ENCODE measurements at places on chromosomes 5 and 9.
A peak's percentile ranks its signal among the peaks of the same experiment; 100 is the strongest.

GRCh38 chr9:7370988-7371387 lies 428.6 kb downstream of the DMAC1 start:
- DNase-seq, result no peak

- DNase-seq, result no peak
Measured at GRCh38 chr9:26650325-26650724, 242.3 kb downstream of the CAAP1 start.

DNA sequence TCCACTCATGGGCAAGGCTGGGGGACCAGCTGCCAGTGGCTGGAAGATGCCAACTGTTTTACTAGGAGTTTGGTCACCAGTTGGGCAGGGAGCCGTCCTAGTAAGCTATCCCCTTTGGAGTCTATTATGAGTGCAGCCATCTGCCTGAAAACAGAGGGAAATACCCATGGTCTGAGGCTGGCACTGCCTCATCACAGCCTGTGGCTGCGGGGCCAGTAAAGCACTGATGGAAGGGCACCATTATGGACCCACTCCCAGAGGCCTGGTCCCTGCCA lies 187.2 kb upstream of the PANK3 start:
- no peak for DNase-seq

DNA sequence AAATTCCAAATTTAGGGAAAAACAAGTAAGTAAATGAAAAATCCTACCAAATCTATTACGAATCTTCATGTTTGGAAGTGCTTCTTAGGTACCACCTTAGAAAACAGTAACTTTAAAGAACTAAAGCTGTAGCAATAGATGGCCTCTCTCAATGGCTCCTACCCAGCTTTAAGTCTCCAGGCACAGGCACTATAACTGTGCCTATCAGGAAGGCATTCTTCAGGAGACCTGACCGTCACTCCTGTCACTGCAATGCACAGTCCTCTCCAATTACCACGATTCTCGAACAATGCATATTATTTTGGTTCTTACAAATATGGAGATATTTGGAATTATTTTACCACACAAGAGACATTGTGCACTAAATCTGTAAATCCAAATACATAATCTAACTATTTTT lies 12.9 kb downstream of the NFIB start:
- no peak for DNase-seq

DNA sequence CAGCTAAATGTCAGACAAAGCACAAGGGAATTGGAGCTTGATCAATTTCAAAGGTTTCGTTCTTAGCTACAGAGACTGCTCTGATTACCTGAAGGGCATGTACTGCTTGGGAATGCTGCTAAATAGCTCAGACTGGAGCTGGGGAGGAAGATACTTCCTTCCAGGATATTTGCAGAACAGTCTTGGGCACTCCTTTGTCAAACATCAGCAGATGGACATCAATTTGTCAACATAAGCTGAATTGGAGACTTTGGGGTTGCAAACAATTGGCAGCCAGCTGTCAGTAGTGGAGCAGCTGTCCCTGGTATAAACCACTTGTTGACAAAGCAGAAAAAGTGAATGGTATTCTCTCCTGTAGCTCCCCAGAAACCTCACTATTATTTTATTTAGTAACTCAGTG lies 182.0 kb downstream of the CCDC192 start:
- DNase-seq, result no peak

DNA sequence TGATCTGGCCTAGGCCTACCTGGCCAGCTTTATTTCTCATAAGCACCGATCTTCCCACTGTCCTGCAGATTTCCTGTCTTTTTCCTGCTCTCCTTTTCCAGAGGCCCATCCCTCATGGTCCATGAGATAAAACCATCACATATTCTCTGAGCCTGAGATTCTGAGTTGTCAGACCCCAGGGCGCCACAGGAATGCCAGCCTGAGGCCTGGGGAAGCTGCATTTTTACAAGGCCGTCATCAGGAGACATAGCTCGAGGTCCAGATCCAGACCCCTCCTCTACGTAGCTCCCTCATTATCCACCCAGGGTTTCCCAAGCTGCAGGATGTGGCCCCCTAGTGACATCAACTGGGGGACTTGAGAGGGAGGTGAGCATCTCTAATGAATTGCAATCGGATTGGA lies 204.3 kb downstream of the ATPSCKMT start:
- no peak for DNase-seq

DNA sequence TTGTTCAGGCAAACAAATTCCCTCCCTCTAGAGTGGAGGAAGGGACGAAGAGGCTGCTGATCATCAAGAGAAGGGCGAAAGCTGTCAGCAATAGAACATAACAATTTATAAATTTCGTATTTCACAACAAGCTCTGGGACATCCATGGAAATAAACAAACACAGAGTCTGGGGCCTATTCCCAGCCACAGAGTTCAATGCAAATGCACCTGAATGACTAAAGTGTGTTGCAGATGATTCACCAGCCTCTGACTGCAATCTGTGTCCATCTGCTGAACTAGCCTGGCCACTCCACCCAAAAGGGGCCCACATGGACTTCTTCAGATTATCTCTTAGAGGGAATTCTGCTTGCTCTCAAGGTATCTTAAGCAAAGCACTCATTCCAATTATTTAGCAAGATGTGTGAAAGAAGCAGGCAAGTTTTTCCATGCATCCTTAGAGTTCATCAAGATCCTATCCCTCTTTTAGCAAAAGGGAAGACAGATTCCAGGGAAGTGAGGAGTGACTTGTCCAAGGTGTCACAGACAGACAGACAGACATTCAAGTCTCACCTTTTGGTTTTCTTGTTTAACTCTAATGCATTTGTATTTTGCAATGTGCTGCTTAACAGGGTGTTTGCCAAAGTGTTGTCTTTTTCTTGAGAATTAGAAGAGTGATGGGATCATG lies 307.8 kb upstream of the PAPPA start:
- DNase-seq, result peak; percentile 19

GRCh38 chr5:149561848-149562247 lies 10.6 kb upstream of the CSNK1A1 start:
- DNase-seq, result peak; percentile 96

DNA sequence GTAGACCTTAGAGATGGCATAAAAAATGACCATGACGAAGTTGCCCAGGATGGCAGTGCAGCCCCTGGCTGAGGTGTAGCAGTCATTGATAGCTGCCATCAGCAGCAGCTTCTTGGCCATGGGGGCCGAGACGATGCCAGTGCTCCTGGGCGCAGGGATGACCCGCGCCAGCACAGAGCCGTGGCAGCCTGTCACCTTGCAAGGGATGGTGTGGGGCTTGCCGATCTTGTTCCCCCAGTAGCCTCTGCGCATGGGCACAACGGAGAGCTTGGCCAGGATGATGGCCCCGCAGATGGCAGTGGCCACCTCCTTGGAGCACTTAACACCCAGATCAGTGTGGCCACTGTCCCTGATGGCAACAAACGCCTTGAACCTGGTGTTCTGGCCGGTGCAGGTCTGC lies 2.1 kb upstream of the PGGT1B start:
- no peak for DNase-seq

DNA sequence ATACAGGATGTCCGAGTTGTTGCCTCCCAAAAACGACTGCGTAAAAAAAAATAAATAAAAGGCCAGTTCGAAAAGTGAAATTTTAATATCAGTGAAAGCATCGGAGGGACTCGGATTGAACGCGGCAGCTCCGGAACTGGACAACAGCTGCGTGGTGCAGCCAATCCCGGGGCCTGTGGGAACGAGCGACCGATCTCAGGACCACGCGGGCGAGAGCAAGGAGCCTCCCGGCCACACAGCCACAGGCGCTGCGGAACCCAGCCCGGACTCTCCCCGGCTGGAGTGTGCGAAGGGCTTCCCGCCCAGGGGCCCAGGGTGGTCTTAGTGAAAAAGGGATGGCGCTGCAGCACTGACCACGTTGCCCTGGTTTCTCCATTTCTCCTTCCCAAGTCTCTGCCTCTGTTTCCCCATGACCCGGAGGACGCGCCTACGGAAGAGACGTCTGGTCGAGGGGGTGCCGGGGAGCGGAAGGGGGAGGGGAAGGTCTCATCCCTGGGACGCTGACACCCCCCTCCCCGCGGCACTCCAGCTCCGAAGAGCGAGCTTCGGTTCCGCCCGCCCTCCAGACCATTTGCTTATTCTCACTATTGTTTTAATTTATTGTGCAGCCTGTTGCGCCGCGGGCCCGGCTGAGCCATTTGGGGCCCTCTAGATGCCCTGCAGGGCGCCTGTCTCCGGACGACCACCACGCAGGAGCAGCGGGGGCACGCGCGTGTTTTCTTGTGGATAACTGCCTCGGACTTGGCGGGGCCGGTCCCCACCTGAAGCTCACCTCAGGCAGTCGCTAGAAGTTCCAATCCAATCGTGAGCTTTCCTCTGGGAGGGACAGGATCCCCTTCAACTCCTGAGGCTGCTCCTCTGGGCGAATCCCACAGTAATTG lies 303.0 kb downstream of the PARP8 start:
- DNase-seq, result no peak

DNA sequence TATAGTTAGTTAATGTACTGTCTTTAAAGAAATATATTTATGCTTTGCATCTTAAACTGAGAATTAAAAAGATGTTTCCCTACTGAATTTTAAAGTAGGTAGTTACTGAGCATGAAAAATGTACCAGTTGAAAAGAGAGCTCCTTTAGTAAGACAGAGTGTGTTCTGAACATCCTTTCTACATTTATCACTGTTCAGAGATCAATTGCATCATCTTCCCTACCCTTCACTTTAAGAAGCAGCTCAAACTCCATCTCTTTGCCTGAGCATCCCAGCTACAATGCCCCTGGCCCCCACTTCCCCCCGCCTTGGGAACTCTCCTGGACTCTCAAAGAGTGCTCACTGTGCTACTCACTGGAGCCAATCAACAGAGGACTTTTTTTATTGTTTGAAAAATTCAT lies 164.7 kb downstream of the GNAQ start:
- no peak for DNase-seq

- no peak for DNase-seq
Measured at GRCh38 chr5:169595172-169595820, 11.7 kb downstream of the SPDL1 start.

GRCh38 chr9:134188386-134189144 lies 24.2 kb upstream of the RNU6ATAC start:
- no peak for DNase-seq

GRCh38 chr9:71743217-71743705 lies 25.1 kb downstream of the CEMIP2 start:
- DNase-seq, result no peak

- no peak for DNase-seq
Measured at GRCh38 chr5:75885321-75885720, 168.1 kb upstream of the POC5 start.

DNA sequence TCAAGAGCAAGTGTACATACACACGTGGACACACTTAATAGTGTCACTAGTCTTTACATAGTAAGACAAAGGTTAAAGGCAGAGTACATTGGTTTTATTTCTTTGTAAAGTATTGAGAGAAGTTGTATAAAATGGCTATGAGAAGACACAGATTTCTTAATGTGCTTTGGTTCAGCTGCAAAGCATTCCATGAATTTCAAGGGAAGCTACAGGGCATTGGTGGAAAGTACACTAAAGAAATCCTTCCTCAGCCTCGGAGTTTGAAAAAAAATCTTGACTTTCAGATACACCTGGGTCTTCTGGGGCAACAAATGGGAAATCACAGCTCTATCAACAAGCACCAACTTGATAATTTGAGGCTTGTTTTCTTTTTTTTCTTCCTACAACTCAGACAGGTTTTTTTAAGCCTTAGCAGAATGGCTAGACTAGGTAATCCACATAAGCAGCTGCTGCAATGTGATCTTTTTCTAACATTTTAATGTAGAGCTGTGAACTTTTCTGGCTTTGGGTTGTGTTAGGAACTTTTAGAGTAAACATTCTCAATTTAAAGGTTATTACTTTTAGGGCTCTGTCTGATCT lies 140.4 kb upstream of the FST start:
- no peak for DNase-seq

- DNase-seq, result no peak
Measured at GRCh38 chr9:69421908-69422801, 97.1 kb downstream of the ENTREP1 start.

Data from kidney epithelial cell (primary cell).